ENCODE measurements at places on chromosomes 3 and 15.

DNA sequence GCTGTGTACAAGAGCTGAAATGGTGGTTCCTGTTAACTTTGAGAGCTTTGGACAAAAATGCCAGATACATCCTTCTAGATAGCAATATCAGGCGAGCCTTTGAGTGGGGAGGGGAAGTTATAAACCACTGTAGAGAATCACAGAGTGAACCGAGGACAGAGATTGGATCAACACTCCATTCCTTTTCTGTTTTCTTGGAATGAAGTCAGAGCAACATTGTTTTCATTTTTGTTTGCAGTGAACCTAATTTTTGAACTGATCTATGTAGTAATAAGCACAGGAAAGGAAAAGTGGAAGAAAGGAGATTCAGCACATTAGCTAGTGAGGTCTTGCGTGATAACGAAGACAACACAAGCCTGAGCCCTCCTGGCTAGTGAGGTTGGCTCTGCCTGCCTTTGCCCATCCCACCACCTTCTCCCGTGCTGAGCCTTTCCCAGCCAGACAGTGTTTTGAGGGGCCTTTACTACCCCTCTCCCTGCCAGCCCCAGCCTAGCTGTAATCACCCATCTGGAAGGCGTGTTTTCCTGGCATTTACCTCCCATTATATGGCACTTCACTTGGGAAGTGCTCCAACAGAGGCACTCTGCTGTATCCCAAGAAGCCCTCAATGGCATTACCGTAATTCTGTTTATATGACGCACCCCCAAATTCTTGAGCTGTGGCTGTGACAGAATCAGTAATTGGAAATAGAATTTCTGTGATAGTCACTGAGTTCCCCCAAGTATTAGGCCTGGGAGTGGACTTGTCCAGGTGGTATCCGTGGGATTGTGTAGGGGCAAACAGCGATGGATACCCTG, 129.8 kb downstream of the CACNA1D start:
- no peak for DNase-seq

DNA sequence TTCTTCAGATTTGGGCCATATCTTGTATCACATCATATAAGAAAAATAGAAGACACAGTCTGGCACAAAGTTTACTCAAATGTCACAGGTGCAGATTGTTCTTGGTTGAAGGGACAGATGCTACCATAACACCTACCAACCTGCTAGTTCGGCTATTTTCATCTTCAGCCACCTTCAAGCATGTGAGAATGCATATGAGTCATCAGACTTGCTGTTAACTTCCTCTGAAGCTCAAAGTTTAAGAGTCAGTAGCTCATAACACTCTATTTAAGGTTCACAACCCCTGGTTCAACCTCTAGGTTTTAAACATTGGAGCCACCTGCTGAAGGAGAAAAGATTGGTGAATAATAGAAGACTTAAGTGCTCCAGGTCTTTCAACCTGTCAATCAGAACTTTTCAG, 522.8 kb downstream of the NLGN1 start:
- DNase-seq = no peak

DNA sequence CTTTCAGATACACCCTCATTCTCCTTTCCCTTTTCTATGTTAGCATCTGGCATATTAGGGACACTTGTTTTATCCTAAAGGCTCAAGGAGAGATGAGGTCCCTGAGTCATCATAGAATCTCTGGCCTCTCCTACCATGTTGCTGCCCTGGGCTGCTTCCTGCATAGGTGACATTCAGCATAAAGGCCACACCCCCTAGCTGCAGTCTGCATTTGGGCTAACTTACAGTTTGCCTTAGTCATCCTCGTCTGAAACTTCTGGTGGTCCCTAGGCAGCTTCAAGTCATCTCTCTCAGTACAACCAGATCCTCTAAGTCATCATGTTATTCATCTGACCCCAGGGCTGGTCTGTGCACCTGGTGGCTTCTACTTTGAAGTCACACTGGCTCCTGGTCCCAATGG, 982.7 kb upstream of the NR2F2 start:
- DNase-seq = no peak

GRCh38 chr3:143103652-143104051, 15.9 kb upstream of the CHST2 start:
- DNase-seq = no peak

DNA sequence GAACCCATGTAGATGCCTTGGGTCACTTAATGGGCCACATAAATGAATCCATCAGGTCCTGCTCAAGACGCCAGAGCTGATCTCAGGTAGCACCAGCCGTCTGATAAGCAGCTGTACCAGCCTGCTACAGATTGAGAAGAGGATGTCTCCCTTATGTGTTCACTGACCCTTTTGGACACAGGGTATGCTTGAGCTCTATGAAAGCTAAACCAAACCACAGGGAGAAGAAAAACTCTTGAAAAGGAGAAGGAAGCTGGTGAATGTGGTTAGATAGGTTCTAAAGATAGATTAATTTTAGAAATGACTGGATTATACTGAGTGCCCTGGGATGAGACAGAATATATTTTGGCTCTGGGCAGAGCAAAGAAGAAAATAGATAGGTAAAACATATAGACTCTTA, 187.5 kb downstream of the SPATA16 start:
- DNase-seq = no peak

DNA sequence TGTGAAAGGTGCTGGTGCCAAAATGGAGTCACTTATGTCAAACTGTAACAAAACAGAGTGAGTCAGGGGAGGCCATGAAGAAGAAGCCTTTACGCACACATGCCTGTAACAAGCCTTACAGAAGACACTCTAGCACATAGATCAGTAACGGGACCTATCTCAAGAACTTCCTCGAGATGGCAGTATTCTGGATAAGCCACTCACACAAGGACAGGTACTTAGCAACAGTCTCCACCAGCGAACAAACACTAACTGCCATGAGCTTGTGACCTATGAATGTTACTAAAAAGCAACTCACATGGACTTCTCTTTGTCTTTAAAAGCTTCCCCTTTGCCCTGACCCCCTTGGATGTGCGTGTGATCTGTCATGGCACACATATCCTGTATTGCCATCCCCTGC, 235.1 kb downstream of the CD47 start:
- no peak for DNase-seq

- no peak for DNase-seq
Observed at GRCh38 chr15:100694381-100695021, 92.1 kb downstream of the ASB7 start.

- DNase-seq = no peak
Observed at GRCh38 chr3:123633530-123633929, 48.7 kb upstream of the HACD2 start.

GRCh38 chr3:40876496-40876895, 322.8 kb upstream of the CTNNB1 start:
- no peak for DNase-seq

GRCh38 chr3:56796202-56796601, 5.5 kb downstream of the ARHGEF3 start:
- no peak for DNase-seq

- DNase-seq = no peak
Observed at GRCh38 chr3:141530415-141530768, 43.6 kb downstream of the RASA2 start.

Data from stimulated activated CD4-positive, alpha-beta T cell treated with anti-CD3 and anti-CD28 coated beads, TNF-alpha, amount 100 ng/mL, for 48 hours (primary cell).